ENCODE measurements at places on chromosomes 4 and X.

GRCh38 chr4:74904509-74905065, 28.3 kb upstream of the PARM1 start:
- no peak for DNase-seq

DNA sequence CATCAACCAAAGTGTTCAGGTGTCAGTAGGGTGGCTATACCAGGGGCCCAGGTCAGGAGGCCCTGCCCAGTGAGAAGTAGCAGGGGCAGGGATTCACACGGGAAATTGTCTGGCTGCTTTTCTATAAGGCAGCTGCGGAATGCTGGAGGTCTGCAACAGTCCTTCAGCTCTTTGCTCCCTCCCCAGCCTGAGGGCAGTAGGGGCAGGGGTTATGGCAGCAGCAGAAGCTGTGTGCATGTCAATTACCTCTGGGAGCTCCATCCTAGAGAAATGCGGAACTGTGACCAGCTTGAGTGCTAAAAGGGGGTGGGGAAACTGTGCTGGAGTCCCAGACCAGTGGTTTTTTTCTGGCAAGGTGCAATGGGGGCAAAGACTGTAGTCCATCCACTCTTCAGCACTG, 810.4 kb downstream of the PCDH7 start:
- no peak for DNase-seq

GRCh38 chr4:16655111-16655510, 243.3 kb downstream of the LDB2 start:
- DNase-seq, result no peak

GRCh38 chr4:155207534-155208257, 740 bp upstream of the NPY2R start:
- DNase-seq, result no peak

DNA sequence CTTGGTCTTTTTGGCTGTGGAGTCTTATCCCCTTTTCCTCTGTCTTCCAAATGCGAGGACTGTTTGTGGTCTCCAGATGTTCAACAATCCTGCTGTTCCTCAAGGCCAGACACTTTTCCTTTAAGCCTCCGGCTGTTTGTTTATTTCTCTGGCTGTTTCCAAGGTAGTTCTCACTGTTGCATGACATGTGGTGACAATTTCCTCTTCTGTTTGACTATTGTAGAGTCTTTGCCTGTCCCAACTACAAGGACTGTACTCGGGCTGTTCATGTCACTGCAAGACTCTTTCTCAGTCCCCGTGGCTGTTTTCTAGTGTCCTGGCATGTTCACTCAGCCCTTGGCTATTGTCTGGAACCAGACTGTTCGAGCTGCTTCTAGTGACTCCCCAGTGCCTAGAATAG, 50.6 kb downstream of the ZNF157 start:
- no peak for DNase-seq

DNA sequence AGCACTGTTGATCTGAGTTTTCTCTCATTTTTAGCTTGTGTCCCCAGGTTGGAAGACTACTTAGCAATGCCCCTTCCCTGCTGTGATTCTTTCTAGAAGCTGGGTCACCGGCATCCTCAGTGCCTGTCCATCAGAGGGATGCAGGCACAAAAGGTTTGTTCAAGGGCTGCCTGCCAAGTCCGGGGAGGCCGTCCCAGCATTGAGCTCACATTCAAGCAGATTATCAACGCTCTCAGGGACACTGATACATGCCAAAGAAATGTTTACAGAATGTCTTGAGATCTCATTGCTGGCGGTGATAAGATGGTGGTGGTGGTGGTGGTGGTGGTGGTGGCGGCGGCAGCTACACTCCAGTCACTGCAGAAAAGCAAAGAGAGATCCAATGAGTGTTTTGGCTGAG, 79.6 kb upstream of the VCX3A start:
- DNase-seq, result no peak

GRCh38 chr4:114282937-114283336, 303.5 kb upstream of the ARSJ start:
- no peak for DNase-seq

DNA sequence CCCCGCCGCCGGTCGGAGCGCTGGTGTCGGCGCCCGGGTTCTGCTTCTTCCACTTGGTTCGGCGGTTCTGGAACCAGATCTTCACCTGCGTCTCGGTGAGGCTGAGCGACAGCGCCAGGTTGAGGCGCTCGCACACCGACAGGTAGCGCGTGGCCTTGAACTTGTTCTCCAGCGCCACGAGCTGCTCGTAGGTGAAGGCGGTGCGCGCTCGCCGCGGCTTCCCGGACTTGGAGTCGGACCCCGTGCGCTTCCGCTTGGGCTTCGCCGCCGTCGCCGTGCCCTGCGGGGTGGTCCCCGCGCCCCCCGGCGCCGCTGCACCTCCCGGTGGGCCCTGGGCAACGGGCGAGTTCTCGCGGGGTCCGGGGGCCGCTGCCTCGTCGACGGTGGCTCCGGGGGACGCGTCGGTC, 3.1 kb downstream of the NKX1-1 start:
- DNase-seq, result no peak

DNA sequence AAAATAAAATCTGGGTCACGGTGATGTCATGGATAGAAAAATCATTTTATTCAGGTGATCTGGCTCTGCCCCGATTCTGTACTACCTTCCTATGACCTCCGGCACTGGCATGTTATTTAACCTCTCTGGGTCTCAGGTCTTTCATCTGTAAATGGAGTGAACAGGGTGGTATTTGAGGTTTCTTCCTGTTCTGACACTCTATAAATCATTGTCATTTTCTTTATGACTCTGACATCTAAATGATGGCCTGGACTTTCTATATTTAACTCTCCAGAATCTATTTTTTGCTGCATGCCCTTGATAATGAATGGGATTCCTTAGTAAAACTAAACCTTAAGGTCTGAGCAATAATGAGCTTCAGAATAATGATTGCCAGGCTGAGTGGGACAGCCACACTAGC, 422.0 kb upstream of the CNKSR2 start:
- no peak for DNase-seq

DNA sequence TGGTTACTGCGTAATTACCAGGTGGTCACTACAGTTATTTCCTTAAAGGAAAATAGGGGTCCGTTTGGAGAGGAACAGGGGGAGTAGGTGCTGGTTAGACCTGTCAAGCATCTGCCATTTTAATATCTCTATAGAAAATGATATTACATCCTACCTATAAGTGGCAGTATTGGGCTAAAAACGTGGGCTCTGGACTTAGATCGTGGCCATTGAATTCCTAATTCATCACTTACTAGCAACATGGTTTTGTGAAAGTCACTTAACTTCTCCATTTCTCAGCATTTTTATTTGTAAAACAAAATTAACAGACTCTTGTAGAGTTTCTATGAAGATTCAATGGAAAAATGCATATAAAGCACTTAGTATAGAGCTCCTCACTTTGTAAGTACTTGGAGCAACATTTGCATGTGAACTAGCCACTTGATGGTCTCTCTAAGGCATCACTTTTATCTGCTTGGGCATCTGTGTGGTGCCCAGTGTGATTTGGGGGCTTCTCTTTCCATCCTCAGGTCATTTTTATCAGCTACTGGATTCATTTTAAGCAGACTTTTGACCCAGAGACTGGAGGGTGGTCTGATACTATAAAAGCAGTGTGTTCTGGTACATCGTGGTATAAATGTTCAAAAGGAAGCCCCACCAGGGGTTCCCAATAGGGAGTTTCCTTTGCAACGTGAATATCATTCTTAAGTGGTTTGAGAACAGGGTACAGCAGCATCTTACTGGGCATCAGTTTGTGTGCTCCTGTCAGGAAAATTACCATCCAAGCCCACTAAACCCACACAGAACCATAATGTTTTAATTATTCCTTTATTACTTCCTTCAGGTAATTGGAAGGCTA, 42.7 kb upstream of the RASSF6 start:
- no peak for DNase-seq

GRCh38 chr4:155678011-155678410, 11.4 kb downstream of the GUCY1A1 start:
- DNase-seq, result no peak

DNA sequence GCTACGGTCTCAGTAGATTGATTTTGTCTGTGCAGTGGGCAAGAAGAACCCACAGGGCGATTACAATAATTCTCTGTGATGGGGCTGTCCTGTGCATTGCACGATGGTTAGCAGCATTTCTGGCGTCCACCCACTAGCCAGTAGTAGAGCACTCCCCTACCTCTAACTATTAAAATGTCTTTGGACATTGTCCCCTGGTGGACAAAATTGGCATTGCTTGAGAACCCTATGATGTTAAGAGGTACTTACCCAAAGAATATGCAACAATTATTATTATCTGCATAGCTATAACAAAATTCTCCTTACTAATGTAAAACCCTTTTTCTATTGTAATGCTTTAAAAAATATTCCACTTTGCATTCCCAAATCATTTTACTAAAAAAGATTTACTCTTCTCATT, 109.5 kb upstream of the VCX3A start:
- no peak for DNase-seq

DNA sequence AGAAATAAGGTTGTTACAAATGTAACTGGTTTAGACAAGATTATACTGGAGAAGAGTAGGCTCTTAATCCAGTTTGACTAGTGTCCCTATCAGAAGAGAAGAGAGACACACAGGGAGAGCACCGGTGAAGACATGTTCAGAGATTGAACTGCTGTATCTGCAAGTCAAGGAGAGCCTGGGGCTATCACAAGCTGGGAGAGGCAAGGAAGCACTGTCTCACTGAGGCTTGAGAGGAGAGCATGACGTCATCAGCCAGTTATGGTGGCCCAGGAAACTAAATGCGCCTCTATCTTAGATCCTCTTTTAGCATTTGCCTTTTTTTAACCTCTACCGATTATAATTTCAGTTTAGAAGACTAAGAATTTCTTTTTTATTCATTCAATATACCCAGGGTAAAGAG, 583.4 kb downstream of the TRAM1L1 start:
- no peak for DNase-seq

All from activated T-helper 2 cell treated with anti-CD3 and anti-CD28 coated beads, Interferon-gamma antibody, Interleukin-2, Interleukin-4, amounts not matched to agents 10 μg/mL and 5 μg/mL and 100 μg/mL, durations not matched to agents 14 hours and 24 hours and 36 hours (primary cell).